GM12892 (cell line): ENCODE measurements at places on chromosomes 2 and 18.

DNA sequence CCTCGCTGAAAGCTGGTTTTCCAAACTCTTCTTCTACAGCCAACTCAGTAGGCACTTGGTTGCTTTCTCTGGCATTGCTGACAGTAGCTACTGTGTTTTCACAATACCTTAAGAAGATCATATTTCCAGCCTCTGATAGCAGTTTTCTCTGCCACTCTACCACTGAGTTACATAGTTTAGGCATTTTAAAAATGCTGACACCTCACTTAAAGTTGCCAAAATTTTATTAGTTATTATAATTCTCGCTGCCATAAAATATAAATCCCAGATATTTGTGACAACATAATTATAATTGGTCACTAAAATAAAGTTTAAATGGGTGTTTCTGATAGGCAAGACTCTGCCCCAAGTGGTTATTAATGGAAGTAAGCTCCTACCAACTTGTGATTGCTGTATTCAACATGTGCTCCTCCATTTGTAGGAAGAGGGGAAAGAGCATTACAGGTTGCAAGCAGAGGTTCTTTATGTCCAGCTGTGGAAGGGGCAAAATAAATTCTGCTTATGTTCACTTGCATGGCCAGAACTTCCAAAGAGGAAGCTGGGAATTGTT is 1202.8 kb downstream of the CNTNAP5 start:
- DNase-seq, result no peak

GRCh38 chr2:96409820-96410164 is 74.2 kb downstream of the NCAPH start:
- no peak for DNase-seq

GRCh38 chr18:43236921-43237320 is 40.4 kb downstream of the SYT4 start:
- no peak for DNase-seq

GRCh38 chr2:76867854-76868253 is 654.3 kb downstream of the LRRTM4 start:
- DNase-seq, result no peak

- no peak for DNase-seq
Observed at GRCh38 chr2:56484906-56485305, 301.1 kb downstream of the CCDC85A start.

- no peak for DNase-seq
Observed at GRCh38 chr2:217162533-217162932, 302.7 kb upstream of the TNP1 start.

- no peak for DNase-seq
Observed at GRCh38 chr2:14975381-14975780, 342.9 kb downstream of the LRATD1 start.

DNA sequence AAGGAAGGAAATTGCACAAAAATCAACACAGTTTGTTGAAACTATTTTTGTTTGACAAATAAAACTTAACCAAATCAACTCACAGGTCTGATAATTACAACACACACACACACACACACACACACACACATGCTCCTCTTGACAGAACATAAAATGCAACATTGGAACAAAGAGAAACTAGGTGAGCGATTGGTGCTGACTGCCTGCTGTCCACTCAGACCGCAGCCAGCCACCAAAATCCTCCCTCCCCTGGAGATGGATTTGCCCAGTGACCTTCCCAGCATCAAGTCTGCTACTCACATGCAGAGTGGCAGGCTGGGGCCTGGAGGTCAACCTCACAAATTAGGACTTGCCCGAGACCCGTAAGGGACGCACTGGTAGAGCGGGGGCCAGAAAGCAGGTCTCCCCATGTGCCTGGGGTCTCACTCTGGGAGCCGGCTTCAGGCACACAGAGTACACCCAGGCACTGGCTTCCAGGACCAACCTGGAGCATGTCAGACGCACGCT is 61.4 kb downstream of the DIPK1C start:
- no peak for DNase-seq
